Brain (organoid and tissue), 16 donors: ENCODE measurements at places on chromosomes 7 and 10. TPM values are rescaled to one million over a fixed set of nuclear protein-coding genes. Genes with fewer than 3 reads are reported as not detected.

GRCh38 chr10:14459665-14460064 is 128.9 kb upstream of the FRMD4A start:
- DNase-seq, result no peak

- no peak for DNase-seq
Observed at GRCh38 chr10:133132473-133133291, 27.3 kb upstream of the KNDC1 start.

- no peak for DNase-seq
Observed at GRCh38 chr7:2258661-2259365, 16.8 kb downstream of the NUDT1 start.

GRCh38 chr7:141359262-141359661 is 191.9 kb upstream of the AGK start:
- DNase-seq, result no peak

GRCh38 chr7:138913783-138914182 is 67.4 kb downstream of the KIAA1549 start:
- no peak for DNase-seq

- DNase-seq, result no peak
Observed at GRCh38 chr10:110638319-110638718, 5.8 kb upstream of the RBM20 start.

DNA sequence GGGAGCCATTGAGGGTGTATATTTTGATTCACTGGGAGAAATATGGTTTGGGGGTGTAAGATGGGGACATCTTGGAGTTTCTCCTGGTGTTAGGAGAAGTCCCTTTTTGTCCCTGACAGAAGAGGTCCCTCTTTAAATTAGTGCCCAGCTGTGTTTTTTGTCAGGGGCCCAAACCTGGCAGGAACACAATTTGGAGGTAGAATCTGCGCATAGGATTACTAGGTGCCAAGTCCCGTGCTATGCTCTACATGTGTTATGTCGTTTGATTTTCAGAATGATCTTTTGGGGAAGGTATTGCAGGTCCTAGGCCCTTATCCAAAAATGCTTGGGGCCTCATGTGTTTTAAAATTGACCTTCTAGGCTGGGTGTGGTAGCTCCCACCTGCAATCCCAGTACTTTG is 36.8 kb upstream of the HABP2 start:
- no peak for DNase-seq

- peak; percentile 11 for DNase-seq
Observed at GRCh38 chr10:90930070-90930837, 9.4 kb upstream of the ANKRD1 start.

- DNase-seq, result peak; percentile 8
Observed at GRCh38 chr7:83517035-83517700, 131.8 kb downstream of the SEMA3E start.

DNA sequence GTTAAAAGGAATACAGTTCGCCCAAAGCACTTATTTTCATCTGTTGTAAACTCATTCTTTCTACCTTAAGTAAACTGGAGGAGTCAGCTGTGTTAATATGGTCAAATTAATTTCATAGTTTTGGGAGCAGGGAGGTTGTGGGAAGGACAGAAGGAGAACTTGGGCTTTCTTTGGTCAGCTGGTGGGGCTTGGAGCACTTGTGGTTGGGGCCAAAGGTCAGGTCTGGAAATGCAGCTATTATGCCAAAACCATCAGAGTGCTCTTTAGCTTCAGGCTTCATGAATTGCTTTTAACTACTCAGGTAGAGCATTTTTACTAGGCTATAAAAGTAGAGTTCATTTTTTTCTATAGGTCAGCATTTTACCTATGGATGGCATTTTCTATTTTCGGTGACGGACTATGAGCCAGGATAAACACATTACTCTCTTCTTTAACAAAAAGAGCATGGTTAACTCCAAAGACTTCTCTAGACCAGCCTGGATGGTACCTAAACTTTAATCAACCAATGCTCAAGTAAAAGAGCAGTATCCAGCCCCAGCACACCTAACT is 30.0 kb downstream of the STEAP4 start:
- DNase-seq, result no peak

DNA sequence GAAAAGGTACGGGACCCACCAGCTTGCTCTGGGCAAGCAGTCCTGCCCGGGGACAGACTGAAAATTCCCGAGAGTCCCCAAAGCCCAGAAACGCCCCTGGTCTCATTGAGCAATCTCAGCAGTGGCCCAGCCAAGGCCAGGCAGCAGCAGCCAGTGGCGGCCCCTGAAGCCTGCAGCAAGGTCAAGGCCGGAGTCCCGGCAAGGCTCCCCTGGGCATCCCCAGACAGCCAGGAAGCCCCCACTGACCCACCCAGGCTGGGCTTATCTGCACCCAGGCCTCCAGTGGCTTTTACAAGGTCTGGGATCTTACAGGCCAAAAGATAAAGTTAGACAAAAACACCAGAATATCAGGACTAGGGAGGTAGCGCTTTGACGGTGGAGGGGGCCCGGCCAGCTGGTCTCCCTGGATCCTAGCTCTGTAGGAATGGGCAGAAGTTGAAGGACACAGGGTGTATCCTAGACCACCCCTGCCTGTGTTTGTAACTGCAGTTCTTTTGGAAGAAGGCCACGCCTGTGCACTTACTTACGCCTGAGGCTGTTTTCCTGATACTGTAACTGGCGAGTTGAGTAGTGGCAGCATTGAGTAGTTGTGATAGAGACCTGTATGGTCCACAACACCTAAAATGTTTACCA is 130.5 kb upstream of the NPS start:
- no peak for DNase-seq

- peak; percentile 28 for DNase-seq
Observed at GRCh38 chr7:50068026-50068425, 25.0 kb downstream of the ZPBP start.

DNA sequence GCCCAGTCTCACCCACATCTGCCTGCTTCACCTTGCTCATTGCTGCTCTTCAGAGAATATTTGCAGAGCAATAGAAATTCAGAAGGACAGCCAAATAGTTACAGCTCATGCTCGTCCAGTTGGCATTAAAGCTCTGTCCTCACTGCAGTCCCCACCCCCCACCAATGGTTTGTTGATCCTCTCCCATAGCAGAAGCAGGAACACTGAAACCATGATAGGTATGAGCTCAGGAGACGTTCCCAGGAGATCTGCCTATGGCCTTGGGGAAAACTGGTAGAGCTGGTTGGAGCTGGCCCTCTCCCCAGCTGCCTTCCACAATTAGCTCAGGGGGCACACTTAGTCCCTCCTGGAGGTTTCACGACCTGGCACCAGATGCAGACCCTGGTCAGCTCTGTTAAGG is 68.6 kb upstream of the KMT2C start:
- DNase-seq, result no peak

DNA sequence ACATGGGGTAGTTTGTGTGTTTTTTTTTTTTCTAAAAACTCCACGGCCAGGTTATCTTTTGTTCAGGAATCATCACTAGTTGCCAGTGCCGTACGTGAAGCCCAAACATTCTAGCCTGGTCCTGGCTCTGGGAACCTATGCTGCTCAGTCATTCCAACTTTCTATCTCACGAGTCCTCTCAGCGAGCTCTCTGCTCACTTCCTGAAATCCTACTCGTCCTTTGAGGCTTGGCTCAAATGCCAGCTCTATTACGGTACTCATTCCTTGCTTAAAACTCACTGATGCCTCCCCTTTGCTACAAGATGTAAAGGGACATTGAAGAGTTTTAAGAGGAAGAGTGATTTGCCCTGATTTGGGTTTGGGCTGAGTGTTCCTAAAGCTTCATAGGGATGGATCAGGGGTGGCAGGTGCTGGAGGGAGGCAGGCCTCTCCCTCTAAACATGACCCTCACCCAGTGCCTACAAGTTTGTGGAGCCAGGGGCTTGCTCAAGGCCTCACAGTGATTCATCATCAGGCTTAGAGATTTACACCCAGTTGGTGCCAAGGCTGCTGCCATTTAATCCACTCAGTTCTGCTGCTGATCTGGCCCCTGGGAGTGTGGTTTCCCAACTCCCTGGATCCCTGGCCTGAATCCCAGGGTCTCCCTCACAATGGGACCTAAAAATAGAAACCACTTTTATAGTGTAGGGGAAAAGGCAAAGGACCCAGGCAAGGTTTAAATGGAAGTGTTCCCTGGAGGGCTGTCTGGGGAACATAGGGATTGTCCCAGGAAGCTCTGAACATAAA is 46.1 kb upstream of the R3HCC1L start:
- no peak for DNase-seq

GRCh38 chr10:91711885-91712680 is 79.2 kb upstream of the PPP1R3C start:
- peak; percentile 30 for DNase-seq

DNA sequence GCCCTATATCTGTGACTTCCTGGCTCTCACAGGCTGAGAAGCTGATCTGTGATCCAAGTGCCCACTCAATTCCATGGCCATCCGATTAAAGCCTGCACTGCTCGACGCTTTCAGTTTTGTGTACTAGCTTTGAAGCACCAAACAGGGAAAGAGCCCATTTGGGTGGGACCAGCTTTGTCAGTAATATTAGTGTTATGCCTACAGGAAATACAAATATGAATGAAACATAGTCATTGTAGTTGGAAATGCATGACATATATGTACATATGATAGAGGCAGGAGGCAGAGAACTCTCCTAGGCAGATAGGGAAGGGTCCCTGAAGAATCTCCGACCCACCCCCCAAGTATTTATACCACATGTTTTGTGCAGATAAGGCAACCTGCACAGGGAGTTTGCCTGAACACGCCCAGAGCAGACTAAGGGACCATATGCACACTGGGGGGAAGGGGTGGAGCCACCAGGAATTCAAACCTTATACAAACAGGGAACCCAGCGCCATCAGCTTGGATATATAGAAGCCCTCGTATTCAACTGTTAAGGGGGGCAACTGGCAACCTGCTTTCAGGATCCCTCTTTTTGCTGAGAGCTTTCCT is 653.2 kb downstream of the PARD3 start:
- DNase-seq, result no peak

DNA sequence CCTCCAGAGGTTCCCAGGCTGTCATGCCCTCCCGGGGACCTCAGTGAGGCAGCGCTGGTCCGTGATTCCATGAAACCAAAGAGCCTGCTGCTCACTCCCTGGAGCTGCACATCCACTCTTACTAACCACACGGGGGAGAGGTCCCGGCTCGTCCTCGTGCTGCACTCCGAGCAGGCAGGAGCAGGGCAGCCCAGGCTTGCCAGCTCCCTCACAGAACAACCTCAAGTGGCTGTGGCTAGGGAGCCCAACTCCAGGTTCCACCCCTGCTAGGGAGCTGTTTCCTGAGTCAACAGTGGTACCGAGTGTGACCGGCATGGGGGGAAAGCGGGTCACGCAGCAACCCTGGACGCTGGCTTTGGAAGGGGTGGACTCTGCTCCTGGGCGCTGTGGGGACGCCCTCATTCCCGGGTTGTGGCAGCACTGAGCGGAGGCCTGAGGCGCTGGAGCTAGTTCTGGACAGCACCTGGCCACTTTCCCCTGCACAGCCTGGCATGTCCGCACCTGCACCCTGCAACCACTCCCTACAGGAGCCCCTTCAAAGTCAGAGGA is 27.9 kb upstream of the PPP2R2D start:
- DNase-seq, result no peak

GRCh38 chr7:140669352-140669751 is 3.4 kb upstream of the ADCK2 start:
- DNase-seq, result no peak

DNA sequence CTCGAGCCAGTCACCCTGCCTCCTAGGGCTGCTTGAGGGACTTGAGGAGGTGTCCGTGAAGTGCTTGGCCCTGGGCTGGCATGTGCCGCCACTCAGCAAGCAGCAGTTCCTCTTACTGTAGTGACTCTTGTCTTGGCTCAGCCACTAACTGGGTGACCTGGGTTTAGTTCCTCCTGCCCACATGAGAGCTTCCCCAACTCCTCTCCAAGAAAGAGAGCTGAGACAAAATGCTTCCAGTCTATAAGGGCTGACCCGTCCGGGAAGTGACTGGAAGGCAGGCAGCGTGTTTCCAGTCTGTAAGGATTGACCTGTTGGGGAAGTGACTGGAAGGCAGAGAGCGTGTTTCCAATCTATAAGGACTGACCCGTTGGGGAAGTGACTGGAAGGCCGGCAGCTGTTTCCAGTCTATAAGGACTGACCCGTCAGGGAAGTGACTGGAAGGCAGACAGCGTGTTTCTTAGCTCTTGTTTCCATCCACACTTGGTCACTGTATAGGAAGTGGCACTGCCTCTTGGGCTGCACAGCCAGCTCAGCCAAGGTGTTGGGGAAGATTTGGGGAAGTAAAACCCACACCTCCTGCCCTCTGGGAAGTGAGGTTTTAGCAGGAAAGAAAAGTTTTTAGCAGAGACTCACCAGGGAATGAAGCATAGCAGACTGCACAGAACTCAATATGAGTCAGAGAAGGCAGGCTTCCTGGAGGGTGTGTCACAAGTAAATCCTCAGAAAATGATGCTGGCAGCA is 53.3 kb upstream of the PPIF start:
- DNase-seq, result no peak

DNA sequence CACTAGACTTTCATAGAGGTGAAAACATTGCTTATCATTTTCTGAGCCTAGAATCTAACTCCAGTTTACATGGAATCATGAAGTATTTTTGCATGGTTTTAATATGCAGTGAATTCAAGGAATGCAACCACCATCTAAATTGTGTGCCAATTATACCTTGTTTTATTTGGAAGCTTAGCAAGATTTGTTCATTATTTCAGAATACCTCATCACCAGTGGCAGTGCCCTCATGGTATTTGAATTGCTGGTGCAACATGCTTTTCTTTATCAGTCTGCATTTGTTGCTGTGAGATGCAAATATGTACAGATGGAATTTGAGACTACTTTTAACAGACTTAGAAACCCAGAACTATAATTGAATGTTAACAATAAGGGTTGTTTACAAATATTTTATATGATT is 18.7 kb upstream of the ZNF800 start:
- no peak for DNase-seq

DNA sequence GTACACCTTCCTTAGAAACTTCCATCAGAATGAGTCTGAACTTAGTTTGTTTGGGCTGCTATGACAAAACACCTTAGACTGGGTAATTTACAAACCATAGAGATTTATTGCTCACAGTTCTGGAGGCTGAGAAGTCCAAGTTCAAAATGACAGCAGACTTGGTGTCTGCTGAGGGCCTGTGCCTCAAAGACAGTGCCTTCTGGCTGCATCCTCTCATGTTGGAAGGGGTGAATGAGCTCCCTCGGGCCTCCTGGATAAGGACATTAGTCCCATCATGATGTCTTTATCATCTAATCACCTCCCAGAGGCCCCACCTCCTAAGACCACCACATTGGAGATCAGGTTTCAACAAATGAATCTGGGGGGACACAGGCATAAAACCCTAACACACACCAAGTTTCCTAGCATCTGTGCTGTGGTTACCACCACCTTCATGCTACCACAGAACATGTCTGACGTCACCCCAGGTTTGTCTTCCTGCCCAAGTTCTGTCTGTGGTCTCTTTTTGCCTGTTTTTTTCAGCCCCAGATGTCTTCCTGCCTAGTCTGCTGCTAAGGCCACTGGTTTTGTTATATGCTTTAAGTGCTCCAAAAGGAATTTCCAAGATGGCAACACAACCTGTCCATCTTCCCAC is 150.9 kb upstream of the COBL start:
- DNase-seq, result no peak

DNA sequence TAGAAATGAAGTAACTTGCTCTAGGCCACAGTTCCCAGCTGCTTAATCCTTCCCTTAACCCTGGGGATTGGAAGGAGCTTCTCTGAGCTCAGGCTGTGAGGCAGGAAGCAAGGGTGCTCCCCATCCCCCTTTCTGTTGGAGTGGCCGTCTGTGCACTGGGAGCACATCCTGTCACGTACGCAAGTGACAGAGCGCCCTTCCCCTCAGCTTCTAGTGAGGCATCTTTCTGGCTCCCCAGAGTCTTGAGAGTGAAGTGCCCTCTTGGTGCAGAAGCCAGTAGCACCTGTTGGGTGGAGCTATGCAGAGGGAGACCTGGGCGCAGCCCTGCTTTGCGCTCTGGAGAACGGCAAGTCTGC is 47.8 kb downstream of the SHH start:
- no peak for DNase-seq

Gene FAM25C
- not detected for polyA plus RNA-seq

Gene TEX36
- not detected for polyA plus RNA-seq

Gene UNC5B
- 31.8 TPM for polyA plus RNA-seq

Gene C10orf62
- polyA plus RNA-seq, result not detected
